ENCODE measurements at places on chromosomes 1 and 21. TPM values are rescaled to one million over a fixed set of nuclear protein-coding genes. Genes with fewer than 3 reads are reported as not detected.

CELA2B gene
- not detected for total RNA-seq

CYP2J2 gene
- total RNA-seq = 1.8 TPM

RNU1-3 gene
- 1,356 TPM for total RNA-seq

SHISA4 gene
- 9.8 TPM for total RNA-seq

S100A1 gene
- total RNA-seq = 1.7 TPM

PYHIN1 gene
- not detected for total RNA-seq

KIF26B gene
- total RNA-seq = 6.8 TPM

OR2AK2 gene
- not detected for total RNA-seq

DNA sequence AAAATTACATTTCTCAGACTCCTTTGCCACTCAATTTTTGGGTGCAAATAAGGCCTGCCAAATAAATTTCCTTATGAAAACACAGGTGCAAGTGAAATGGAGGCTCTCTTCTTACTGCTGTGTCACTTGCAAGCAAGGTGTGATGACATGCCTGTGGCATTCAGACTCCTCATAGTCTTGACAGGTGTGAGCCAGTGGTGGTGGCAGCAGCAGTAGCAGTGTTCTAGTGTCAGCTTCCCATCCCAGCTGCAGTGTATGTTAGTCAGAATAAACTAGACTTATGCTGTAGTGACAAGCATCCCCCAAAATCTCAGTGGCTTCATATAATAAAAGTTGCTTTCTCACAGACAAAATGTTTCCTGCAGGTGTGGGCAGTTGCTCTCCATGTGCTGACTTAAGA, 3.8 kb upstream of the EEIG2 start:
- H3K4me1 ChIP-seq = peaks cover 7% of the 10 kb centered on the region
- peaks cover 2% of the 10 kb centered on the region for H3K27me3 ChIP-seq
- DNase-seq = no peak
- no peak overlapping the region for H3K4me3 ChIP-seq

DNA sequence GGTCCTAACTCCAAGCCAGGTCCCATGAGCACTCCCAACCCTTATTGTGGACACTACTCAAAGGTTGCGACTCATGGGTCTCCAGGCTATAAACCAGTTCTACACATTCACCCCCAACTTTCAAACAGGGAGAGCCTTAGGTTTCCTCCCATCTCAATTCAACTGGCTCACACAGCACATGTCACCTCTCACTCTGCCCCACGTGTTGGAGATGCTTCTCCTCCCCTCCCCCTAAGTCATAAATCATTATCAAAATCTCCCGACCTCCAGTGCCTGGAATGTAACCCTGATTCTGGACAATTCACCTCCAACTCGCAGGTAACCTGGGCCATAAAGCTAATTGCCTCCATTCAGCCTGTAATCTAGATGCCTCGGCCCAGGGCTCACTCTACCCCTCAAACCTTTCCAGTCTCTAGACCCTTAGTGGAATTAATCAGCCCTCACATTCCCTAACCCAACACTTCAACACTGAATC, 595 bp downstream of the AK2 start:
- peaks cover 11% of the 10 kb centered on the region for H3K4me1 ChIP-seq
- peak overlapping the region; percentile 86 for H3K27ac ChIP-seq
- peaks cover 3% of the 10 kb centered on the region for H3K36me3 ChIP-seq
- H3K27me3 ChIP-seq = no peaks in the 10 kb centered on the region
- no peak for DNase-seq

GRCh38 chr1:94503153-94503552, 38.4 kb downstream of the F3 start:
- H3K27me3 ChIP-seq = no peaks in the 10 kb centered on the region
- H3K36me3 ChIP-seq = peaks cover 15% of the 10 kb centered on the region
- H3K4me3 ChIP-seq = no peak overlapping the region
- no peak overlapping the region for H3K27ac ChIP-seq
- no peak for DNase-seq

GRCh38 chr1:210536254-210536961, 207.7 kb downstream of the HHAT start:
- H3K4me3 ChIP-seq = no peak overlapping the region
- no peaks in the 10 kb centered on the region for H3K36me3 ChIP-seq
- H3K27me3 ChIP-seq = no peaks in the 10 kb centered on the region
- H3K27ac ChIP-seq = no peak overlapping the region
- no peaks in the 10 kb centered on the region for H3K4me1 ChIP-seq
- DNase-seq = no peak

- H3K27me3 ChIP-seq = peaks cover 30% of the 10 kb centered on the region
- no peaks in the 10 kb centered on the region for H3K36me3 ChIP-seq
- peak overlapping the region; percentile 51 for H3K4me3 ChIP-seq
- H3K4me1 ChIP-seq = peaks cover 5% of the 10 kb centered on the region
- DNase-seq = no peak
- H3K27ac ChIP-seq = no peak overlapping the region
Observed at GRCh38 chr1:111204201-111204982, 3.9 kb upstream of the DENND2D start.

GRCh38 chr1:151803915-151804314, 1.3 kb downstream of the LINGO4 start:
- H3K27ac ChIP-seq = no peak overlapping the region
- H3K27me3 ChIP-seq = peaks cover 78% of the 10 kb centered on the region
- no peaks in the 10 kb centered on the region for H3K4me1 ChIP-seq
- no peaks in the 10 kb centered on the region for H3K36me3 ChIP-seq
- no peak overlapping the region for H3K4me3 ChIP-seq
- DNase-seq = no peak

GRCh38 chr1:65243491-65243890, 65.9 kb upstream of the DNAJC6 start:
- no peak for DNase-seq
- H3K4me1 ChIP-seq = no peaks in the 10 kb centered on the region
- no peak overlapping the region for H3K27ac ChIP-seq

- no peak overlapping the region for H3K4me3 ChIP-seq
- H3K27me3 ChIP-seq = no peaks in the 10 kb centered on the region
- no peak for DNase-seq
- H3K36me3 ChIP-seq = no peaks in the 10 kb centered on the region
- no peaks in the 10 kb centered on the region for H3K4me1 ChIP-seq
Observed at GRCh38 chr1:166470441-166470840, 303.6 kb upstream of the FAM78B start.

GRCh38 chr1:20255666-20256065, 35.0 kb upstream of the VWA5B1 start:
- peaks cover 5% of the 10 kb centered on the region for H3K27me3 ChIP-seq
- H3K4me1 ChIP-seq = peaks cover 9% of the 10 kb centered on the region
- no peak overlapping the region for H3K27ac ChIP-seq
- H3K36me3 ChIP-seq = no peaks in the 10 kb centered on the region
- peak; percentile 76 for DNase-seq

DNA sequence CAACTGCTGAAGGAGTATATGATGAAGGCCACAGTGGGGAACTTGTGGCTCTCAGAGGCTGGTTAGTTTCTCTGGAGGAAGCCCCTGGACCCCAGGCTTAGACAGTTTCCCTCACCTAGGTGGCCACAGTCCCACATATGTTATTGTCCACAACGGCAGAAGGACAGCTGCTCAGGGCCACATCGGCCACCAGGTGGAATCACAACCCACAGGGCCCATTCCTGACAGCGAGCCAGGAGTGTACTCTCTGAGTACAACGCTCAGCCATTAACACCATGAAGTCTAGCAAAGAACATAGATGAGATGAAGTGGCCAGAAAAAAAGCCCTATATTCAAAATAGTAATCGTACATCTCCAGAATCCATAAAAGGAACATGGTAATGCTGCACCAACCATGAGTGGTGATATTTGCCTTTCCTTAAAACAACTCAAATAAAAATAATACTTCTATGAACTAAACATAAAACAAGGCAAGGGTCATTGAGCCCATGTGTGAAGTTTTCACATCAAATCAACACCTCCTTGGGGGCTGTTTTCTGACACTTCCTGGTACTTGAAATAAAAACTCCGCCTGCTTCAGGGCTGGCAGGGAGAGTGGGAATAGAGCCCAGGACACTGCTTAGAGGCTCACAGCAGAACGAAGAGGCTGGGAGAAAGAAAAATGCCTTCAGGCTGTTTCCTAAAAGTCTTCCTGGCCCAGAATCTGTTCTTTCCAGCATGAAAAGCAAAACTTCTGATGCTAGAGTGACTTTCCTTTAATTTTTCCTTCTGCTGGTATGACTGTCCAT, 383.3 kb downstream of the HHAT start:
- H3K4me3 ChIP-seq = no peak overlapping the region
- no peaks in the 10 kb centered on the region for H3K27me3 ChIP-seq
- no peak for DNase-seq
- H3K36me3 ChIP-seq = no peaks in the 10 kb centered on the region
- no peak overlapping the region for H3K27ac ChIP-seq
- no peaks in the 10 kb centered on the region for H3K4me1 ChIP-seq

- peaks cover 1% of the 10 kb centered on the region for H3K4me1 ChIP-seq
- H3K27me3 ChIP-seq = no peaks in the 10 kb centered on the region
- no peaks in the 10 kb centered on the region for H3K36me3 ChIP-seq
- peak; percentile 10 for DNase-seq
- no peak overlapping the region for H3K4me3 ChIP-seq
Observed at GRCh38 chr1:34060901-34061415, 104.1 kb downstream of the CSMD2 start.

DNA sequence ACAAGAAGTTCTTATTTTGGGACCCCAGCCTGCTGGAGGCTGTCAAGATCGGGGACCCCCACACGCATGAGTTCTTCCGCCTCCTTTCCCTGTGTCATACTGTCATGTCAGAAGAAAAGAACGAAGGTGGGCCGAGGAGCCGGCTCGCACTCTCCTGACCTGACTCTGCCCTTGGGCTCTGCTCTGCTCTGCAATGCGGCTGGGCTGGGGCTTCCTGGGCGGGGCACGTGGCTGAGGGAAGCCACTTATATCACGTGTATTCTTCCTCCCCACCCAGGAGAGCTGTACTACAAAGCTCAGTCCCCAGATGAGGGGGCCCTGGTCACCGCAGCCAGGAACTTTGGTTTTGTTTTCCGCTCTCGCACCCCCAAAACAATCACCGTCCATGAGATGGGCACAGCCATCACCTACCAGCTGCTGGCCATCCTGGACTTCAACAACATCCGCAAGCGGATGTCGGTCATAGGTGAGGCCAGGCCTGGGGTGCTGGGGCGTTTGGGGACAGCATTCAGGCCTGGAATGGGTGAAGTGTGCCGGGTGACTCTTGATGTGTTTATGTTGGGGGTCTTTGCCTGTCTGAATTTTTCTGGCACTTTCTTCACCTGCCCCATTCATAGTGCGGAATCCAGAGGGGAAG, 17.6 kb downstream of the ATP8B2 start:
- peaks cover 63% of the 10 kb centered on the region for H3K36me3 ChIP-seq
- H3K4me1 ChIP-seq = no peaks in the 10 kb centered on the region
- no peaks in the 10 kb centered on the region for H3K27me3 ChIP-seq
- H3K4me3 ChIP-seq = no peak overlapping the region

GRCh38 chr1:11458811-11459275, 20.1 kb upstream of the DISP3 start:
- H3K4me1 ChIP-seq = no peaks in the 10 kb centered on the region
- H3K27ac ChIP-seq = no peak overlapping the region
- no peak overlapping the region for H3K4me3 ChIP-seq
- DNase-seq = no peak
- H3K27me3 ChIP-seq = no peaks in the 10 kb centered on the region
- H3K36me3 ChIP-seq = no peaks in the 10 kb centered on the region

GRCh38 chr1:110390096-110390495, 730 bp downstream of the SLC16A4 start:
- peak overlapping the region; percentile 44 for H3K4me3 ChIP-seq
- DNase-seq = peak; percentile 77
- peaks cover 18% of the 10 kb centered on the region for H3K4me1 ChIP-seq
- H3K27me3 ChIP-seq = no peaks in the 10 kb centered on the region
- no peaks in the 10 kb centered on the region for H3K36me3 ChIP-seq
- peak overlapping the region; percentile 52 for H3K27ac ChIP-seq

DNA sequence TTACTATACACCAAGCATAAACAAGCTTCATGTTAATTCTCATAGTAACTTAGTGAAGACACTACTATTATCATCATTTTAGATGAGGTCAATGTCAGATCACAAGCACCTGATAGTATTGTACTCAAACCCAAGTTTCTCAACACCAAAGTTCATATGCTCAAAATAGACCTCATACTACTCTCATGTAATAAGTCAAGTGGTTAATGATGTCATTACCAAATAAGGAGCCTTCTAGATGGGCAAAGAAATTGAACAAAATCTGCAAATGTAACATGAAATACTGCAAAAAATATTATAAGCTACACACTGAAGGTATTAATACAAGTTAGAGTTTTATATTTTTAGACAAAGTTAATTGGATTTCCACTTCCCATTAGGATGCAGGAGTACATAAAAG, 144.0 kb upstream of the CHRM3 start:
- no peak overlapping the region for H3K27ac ChIP-seq
- no peak for DNase-seq
- H3K36me3 ChIP-seq = no peaks in the 10 kb centered on the region
- no peaks in the 10 kb centered on the region for H3K27me3 ChIP-seq
- no peaks in the 10 kb centered on the region for H3K4me1 ChIP-seq

DNA sequence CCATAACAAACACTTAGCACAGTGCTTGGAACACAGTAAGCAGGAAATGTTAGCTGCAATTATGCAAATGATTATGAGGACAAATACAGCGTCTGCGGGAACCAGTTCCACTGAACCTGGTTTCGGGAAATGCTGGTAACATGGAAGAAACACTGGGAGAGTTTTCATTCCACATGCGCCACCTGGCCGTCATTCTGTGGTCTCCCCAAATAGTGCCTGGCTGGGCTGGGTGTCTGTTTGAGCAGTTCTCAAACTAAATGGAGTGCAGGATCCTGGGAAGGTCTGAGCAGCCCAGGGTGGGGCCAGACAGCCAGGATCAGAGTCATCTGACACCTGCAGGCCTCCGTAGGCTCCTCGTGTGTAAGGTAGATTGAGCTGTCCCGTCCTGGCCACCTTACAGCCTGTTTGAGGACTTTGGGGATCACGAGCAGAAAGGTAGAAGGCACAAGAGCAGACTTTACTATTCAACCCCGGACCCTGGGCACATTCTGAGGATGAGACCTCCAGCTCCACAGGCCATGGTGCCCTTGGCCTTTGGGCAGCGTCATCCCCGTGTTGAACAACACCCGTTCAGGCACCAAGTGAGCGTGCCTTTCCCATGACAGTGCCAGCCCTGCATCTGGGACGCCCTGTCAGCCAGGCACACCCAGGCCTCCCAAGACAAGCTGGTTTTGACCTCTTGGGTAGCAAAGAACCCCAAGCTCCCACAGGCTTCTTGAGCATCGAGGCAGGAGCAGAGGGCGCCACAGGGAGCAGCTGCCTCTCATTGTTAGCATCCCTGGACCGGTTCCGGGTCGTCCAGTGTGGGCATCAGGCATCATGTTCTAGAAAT, 101.9 kb downstream of the PRDM2 start:
- H3K4me3 ChIP-seq = no peak overlapping the region
- no peak for DNase-seq
- no peaks in the 10 kb centered on the region for H3K27me3 ChIP-seq

GRCh38 chr1:230516889-230517288, 90.8 kb upstream of the PGBD5 start:
- no peaks in the 10 kb centered on the region for H3K27me3 ChIP-seq
- no peaks in the 10 kb centered on the region for H3K36me3 ChIP-seq
- no peak for DNase-seq
- H3K4me1 ChIP-seq = no peaks in the 10 kb centered on the region
- no peak overlapping the region for H3K4me3 ChIP-seq
- H3K27ac ChIP-seq = no peak overlapping the region
